CD4-positive, alpha-beta T cell treated with Interleukin-10 for 1 hour (primary cell): ENCODE measurements at places on chromosomes 3 and 15.

DNA sequence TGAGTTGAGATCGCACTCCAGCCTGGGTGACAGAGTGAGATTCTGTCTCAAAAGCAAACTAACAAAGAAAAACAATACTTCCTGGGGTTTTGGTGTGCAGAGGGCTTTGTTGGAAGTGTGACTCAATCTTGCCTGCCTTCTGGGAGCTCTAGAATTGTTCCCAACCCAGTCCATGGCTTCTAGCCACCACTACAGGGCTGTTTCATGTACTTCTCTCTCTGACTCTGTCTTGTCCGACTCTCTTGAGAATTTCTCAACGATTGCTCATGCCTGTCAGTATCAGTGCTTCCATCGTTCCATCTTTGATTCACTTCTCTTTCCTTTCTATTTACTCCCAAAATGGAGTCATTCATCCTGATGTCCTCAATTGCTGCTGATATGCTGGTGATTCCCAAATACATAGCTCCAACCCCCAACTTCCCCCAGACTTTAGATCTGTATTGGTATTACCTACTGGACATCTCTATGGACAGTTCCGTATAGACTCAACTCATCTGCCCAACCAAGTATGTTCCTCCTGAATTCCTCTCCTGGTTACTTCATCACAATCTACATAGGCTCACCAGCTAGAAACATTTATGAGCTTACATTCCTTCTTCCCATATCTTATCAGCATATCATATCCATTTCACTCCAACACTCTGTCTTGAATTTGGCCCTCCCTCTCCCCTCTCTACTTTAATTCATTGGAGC lies 1.8 kb upstream of the AP2M1 start:
- DNase-seq: no peak

GRCh38 chr3:52836471-52836845 lies 1.6 kb upstream of the MUSTN1 start:
- no peak for DNase-seq

DNA sequence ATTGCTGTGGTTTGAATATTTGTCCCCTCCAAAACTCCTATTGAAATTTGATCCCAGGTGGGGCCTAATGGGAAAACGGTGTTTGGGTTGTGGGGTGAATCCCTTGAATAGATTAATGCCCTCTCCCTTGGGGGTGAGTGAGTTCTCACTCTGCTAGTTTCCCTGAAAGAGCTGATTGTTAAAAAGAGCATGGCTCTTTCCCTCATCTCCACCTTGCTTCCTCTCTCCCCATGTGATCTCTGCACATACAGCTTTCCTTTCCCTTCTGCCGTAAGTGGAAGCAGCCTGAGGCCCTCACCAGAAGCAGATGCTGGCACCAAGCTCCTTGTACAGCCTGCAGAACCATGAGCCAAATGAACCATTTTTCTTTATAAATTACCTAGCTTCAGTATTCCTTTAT lies 394.9 kb upstream of the WNT5A start:
- no peak for DNase-seq

DNA sequence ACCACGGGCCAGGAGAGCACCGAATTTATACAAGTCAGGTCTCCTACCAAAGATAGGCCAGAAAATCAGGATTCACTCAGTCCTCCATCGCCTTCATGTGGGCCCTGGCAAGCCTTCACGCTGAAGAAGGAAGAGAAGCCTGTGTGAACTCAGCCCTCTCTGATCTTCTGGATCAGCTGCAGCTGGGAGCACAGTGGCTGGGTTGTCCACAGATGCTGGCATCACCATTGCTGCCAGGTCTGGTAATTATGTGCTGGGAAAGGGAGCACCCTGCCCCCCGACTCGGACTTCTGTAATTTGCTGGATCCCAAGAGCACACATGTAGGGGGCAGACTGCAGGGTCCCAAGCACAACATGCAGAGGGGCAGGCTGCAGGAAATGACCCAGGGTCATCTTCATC lies 12.4 kb upstream of the PDE8A start:
- DNase-seq: no peak

DNA sequence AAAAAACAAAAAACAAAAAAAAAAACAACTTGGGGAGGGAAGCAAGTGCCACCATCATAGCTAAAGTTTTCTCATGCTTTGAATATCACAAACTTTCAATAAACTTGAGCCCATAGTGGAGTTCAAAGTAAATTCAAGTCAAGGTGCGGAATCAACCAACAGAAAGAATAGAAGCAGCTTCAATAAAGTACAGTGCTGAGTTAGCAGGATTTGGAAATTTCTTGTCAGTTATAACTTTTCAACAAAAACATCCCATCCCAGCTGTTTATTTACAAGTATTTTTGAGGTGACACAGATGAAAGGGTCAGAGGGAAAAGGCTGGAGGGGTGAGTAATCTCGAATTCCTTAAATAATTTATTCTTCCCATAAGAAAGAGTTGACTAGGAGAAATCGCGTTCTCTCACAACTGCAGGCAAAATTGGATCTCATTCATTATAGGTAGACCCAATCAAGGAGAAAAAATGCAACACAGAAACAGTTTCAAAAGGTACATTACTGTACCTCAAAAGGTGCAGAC lies 477.4 kb upstream of the RASGRP1 start:
- DNase-seq: no peak

DNA sequence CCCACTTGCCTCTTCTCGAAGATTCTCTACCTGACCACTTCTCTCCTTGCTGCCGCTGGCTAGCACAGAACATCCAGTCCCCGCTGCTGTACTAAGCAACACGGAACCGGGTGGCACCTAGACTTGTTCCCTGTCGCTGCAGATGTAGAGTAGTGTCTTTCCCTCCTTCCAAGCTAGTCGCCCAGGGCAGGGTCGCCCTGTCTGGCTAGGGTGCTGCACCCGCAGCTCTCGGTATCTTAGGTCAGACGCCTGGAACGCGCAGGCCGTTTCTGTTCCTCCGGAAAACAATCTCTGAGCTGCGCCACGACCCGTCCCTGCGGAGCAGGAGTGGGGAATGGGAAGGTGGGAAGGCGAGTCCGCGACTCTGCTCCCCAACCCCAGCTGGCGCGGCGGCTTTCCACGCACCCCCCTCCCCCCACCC lies 758 bp upstream of the SNX33 start:
- no peak for DNase-seq

DNA sequence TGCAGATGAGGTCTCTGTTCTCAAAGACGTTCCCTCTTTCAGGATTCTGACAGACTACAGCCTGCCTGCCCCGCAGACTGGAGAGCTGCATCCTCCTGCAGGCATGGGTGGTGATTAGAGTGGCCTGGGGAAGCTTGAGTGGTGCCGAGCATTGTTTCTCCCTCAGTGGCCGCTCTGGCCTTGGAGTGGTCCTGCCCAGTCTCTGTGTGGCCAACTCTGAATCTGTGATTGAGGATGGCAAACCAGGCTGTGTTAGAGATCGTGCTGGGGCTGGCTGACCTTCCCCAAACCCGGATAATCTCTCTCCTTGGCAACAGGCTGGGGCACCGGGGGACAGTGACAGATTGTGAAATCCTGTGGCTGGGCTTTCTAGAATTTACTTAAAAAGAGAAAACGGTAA lies 11.0 kb upstream of the ADCY5 start:
- no peak for DNase-seq

DNA sequence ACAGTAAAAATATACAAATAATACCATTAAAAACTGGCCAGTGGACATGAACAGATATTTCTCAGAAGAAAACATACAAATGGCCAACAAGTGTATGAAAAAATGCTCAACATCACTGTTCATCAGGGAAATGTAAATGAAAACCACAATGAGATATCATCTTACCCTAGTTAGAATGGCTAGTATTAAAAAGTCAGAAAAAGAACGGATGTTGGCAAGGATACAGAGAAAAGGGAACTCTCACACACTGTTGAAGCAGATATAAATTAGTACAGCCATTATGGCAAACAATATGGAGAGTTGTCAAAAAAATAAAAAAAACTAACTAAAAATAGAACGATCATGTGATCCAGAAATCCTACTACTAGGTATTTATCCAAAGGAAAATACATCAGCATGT lies 222.7 kb upstream of the NAALADL2 start:
- DNase-seq: no peak

- DNase-seq: no peak
These were observed 53.6 kb downstream of the ABHD2 start for GRCh38 chr15:89141885-89142284.

GRCh38 chr3:94036909-94037507 lies 8.6 kb upstream of the STX19 start:
- peak; percentile 26 for DNase-seq

DNA sequence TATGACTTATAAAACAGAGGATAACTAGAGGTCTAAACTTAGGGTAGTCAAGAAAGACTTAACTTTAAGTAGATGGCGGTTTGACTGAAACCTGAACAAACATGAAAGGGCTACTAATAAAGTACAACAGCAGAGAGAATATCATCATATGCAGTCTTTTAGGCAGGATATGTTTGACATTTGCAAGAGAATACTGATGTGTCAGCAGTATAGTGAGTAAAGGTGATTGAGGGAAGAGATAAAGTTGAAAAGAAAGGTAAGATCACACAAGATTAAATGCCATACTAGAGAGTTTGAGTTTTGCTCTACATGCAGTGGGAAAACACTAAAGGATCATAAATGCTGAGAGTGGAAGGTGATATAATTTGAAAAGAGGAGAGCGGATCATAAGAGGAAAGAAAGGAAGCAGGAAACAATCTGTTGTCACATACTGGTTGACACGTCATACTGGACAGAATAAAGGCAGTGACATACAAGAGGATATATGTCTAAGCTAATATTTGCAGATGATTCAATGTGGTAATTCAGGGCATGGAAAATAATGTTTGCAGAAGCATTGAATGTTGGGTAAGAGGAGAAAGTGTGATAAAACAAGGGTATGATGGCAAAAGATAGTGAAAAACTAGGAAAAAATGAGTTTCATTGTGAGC lies 223.0 kb downstream of the EPHA6 start:
- no peak for DNase-seq

DNA sequence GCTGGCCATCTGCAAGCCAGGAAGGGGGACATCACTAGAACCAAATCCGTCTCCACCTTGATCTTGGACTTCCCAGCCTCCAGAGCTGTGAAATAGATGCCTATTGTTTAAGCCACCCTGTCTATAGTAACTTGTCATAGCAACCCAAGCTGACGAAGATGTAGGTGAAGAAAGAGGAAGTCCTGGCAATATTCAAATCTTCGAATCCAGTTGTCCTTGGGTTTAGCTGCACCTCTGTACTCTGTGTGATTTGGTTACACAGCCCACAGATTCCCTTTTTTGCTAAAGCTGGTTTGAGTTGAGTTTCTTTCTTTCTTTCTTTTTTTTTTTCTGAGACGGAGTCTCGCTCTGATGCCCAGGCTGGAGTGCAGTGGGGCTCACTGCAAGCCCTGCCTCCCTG lies 68.0 kb upstream of the XCR1 start:
- DNase-seq: peak; percentile 15

GRCh38 chr3:67686069-67686468 lies 31.7 kb upstream of the SUCLG2 start:
- DNase-seq: no peak

- DNase-seq: no peak
These were observed 17.6 kb upstream of the LINGO1 start for GRCh38 chr15:77650265-77650664.

- peak; percentile 49 for DNase-seq
These were observed 10.0 kb downstream of the MRPS25 start for GRCh38 chr3:15055019-15055557.

GRCh38 chr15:84832448-84833040 lies 15.4 kb downstream of the ALPK3 start:
- DNase-seq: no peak

GRCh38 chr15:56272454-56272853 lies 28.8 kb upstream of the RFX7 start:
- no peak for DNase-seq

- DNase-seq: no peak
These were observed 41.2 kb downstream of the POLQ start for GRCh38 chr3:121504618-121505017.

DNA sequence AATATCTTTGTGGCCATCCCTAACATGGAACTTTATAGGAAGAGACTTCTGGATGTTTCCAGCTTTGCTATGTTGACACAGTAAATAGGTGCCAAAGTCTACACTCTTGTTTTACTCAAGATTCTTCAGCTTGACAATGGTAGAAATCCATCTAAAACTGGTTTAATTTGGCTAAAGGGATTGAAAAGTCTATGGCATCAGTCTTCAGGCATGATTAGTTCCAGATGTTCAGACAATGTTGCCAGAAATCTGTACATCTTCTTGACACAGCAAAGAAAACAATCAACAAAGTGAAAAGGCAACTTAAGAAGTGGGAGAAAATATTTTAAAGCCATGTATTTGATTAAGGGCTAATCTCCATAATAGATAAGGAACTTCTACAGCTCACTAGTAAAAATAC lies 130.5 kb downstream of the LRRC3B start:
- DNase-seq: no peak

DNA sequence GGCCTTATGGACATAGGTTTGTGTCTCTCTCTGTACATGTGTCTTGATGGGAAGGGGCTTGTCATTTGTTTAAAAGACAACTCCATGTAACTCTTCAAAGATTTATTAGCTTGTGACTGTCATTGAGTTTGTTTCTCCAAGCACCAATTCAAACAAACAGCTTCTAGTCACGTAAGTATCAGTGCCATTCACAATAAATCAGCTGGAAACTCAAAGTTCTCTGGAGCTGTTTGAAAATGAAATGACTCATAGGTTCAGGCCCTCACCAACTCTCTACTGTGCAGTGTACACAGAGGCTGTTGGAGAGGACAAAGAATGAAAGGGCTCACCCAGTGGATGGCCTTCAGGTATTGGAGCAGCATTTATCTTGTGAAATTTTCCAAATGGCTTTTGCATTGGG lies 476.3 kb downstream of the AGBL1 start:
- DNase-seq: no peak

DNA sequence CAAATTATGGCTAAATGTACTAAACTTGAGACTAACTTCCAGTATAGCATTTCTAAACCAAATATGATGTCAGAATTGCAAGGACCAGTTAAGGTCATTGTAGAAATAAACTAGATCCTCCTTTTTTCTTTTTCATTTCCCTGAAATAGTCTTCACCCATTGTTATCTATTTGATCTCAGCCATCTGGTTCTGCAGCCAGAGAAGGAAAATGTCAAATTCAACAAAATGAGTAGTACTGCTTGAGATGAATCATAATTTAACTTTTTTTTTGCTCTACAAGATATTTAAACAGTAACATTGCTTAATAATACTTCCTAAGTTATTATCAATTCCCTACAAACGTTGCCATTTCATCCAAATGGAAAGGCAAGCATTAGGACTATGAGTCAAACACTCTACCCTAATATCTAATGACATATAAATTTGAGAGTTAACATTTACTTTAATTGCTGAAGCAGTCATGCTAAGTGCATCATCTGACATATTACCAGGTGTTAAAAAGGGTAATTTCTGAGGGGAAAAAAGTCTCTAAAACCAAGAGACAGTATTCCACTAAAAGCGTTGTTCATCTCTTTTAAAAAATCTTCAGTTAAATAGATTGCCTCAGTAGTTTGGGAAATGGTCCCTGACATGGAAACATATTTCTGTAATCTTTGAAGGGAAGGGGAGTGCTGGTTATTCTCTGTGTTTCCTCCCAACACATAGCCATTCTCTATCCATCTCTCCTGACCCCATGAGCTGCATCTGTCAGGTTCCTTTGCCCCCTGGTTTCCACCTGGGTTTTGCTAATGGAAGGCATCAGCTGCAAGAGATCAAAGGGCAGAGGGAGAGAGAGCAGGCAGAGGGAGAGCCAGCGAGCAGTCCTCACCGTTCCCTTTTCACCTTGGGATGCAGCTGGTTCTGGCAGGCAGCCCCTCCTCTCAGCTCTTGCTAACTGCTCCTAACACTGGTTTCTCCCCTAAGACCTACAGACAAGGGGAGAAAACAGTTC lies 138.5 kb downstream of the ARPP21 start:
- DNase-seq: no peak

- DNase-seq: no peak
These were observed 20.1 kb upstream of the AMOTL2 start for GRCh38 chr3:134394380-134394779.

GRCh38 chr3:78878011-78878410 lies 889.8 kb downstream of the ROBO1 start:
- no peak for DNase-seq
